H54 (cell line): ENCODE measurements at places on chromosomes 12 and 14.

DNA sequence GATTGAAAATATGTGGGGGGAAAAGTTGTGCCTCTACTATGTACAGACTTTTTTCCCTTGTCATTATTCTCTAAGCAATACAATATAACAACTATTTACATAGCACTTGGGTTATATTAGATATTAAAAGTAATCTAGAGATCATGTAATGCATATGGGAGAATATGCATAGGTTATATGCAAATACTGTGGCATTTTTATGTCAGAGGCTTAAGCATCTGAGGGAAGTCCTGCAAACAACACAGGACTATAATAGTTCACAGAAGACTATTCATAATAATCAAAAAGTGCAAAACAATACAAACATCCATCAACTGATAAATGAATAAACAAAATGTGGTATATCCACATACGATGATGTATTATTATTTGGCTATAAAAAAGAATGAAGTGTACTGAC, 33.7 kb downstream of the YAF2 start:
- no peak for DNase-seq

DNA sequence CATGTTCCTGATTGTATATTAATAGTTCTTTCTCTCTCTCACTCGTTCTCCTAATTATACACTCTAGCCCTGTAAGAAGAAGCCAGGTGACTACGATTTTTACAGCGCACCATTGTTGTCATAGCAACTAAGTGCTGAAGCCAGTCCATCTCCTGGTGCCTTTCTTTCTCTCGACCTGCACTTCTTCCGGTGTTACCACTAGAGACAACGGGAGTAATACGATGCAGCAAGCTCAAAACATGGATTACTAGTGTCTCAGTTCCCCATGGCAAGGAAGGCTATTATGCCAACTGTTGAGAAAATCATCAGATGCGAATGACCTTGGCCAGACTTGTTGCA, 40.8 kb upstream of the DCD start:
- DNase-seq = no peak

- DNase-seq = no peak
Observed at GRCh38 chr12:71155225-71155624, 2.6 kb downstream of the TSPAN8 start.

GRCh38 chr14:35975814-35976213, 149.7 kb downstream of the BRMS1L start:
- DNase-seq = no peak

GRCh38 chr12:115267464-115267863, 583.5 kb upstream of the TBX3 start:
- no peak for DNase-seq

DNA sequence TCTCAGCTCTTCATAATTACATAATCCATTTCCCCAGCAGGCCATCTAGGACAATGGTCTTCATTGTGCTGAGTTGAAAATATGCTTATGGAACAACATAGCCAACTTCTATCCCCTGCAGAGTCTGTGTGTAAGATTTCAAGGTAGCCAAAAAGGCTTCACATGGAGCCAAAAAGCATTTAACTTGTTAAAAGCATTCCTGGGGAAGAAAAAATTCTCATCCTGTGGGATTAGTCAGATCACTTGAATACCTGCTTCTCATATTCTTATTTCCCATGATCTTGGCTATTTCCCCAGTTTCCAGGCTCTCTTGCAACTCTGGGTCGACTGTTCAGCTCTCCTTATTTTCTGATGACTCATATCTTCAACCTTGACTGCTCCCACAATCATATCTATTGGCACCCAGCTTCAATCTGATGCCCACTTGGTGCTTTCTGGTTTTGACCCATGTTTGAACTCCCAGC, 178.9 kb downstream of the KLHL28 start:
- DNase-seq = no peak

GRCh38 chr14:94483729-94484275, 7.8 kb upstream of the SERPINA9 start:
- DNase-seq = no peak

DNA sequence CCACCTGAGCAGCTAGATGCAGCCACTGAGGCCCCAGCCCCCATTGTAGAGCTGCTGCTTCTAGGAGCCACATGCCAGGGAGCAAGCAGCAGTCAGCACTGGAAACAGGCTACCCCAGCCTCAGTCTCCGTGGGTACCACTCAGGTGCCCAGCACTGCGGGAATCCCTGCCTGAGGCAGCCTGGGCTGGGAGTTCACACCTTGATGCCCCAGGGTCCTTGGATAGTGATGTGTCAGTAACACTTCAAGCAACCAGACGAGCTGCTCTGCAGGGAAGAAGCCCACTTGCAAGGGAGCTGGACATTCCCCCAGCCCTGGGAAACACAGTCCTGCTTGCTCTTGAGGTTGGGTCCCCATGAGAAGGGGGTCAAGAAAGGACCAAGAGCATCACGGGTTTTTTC, 90.7 kb downstream of the ZFP36L1 start:
- DNase-seq = no peak

GRCh38 chr12:16670456-16671050, 64.6 kb upstream of the LMO3 start:
- DNase-seq = no peak

DNA sequence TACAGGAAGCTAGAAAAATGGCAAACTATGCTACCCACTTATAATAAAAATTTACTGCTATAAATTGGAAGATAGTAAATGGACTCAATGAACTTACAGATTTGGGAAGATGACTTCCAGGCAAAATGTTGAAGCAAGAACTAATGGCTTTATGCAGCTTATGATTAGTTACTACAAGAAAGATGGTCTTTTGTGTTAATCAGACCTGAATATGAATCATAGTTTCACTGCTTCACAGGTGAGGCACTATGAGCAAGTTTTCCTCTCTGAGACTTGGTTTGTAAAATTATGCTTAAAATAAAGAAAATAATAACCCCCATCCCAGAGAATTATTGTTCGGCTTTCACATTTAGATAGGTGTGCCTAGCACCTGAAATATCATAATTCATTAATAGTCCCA, 19.8 kb upstream of the DCN start:
- DNase-seq = no peak

- no peak for DNase-seq
Observed at GRCh38 chr14:68516342-68516741, 276.5 kb downstream of the ZFP36L1 start.

DNA sequence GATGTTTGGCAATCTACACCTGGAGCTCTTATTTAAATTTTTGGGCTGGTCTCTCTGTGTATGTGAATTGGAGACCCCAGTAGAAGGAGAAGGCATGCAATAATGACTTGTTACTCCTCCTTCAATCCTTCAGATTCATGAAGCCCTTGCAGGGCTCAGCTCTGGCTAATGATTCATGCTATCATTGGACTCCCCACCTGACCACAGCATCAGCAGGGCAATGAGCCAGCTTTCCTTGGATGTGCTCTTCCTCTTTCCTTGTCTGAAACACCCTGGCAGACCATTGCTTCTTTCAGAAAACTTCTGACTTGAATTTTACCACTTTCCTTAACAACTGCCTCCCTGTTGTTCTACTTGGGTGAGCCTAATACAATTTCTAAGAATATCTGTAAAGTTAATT, 1019.2 kb downstream of the AACS start:
- no peak for DNase-seq

DNA sequence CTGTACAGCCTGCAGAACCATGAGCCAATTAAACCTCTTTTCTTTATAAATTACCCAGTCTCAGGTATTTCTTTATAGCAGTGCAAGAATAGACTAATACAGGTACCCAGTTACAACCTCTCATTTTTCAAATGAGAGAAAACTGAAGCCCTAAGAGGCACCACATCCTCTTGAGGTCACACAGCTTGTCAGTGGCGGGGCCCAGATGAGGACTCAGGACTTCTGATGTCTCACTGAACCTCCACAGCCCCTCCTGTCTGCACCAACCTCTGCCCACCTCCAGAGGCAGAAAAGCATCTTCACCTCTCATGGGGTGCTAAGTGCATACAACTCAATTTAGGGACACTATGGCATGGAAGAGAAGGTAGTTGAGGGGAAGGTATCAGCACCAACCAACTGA, 120.7 kb downstream of the CRACR2A start:
- DNase-seq = no peak

GRCh38 chr14:70988452-70988851, 81.2 kb downstream of the PCNX1 start:
- no peak for DNase-seq

- DNase-seq = no peak
Observed at GRCh38 chr12:116153113-116153512, 124.4 kb downstream of the MED13L start.

DNA sequence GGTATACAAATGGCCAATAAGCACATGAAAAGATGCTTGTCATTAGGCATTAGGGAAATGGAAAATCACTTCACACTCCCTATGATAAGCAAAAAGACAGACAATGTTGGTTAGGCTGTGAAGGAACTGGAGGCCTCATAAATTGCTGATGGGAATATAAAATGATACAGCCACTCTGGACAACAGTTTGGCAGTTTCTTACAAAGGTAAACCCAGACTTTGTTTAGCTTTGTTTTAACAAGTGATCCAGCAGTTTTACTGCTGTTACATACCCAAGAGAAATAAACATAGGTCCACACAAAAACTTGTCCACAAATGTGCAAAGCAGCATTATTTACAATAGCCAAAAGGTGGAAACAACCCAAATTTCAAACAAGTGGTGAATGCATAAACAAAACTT, 5.4 kb downstream of the RPS6KA5 start:
- no peak for DNase-seq

GRCh38 chr14:23446291-23446851, 10.9 kb upstream of the MYH7 start:
- no peak for DNase-seq

DNA sequence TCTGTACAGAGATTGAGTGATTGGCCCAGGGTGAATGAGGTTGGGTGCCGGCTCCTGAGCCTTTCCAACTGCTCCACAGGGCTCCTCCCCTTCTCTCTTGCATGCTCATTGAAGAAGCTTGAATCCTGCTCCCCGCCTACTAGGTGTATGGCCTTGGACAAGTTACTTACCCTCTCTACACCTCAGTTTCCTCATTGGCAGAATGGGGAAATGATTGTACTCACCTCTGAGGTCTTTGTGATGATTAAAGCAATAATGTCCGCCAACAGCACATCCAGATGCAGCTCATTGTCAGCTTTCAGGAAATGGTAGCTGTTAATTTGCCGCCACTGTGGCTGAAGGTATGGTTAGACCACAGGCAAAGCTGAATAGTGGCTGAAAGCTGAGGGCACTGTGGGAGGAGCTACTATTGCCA, 174.1 kb downstream of the CRADD start:
- no peak for DNase-seq

DNA sequence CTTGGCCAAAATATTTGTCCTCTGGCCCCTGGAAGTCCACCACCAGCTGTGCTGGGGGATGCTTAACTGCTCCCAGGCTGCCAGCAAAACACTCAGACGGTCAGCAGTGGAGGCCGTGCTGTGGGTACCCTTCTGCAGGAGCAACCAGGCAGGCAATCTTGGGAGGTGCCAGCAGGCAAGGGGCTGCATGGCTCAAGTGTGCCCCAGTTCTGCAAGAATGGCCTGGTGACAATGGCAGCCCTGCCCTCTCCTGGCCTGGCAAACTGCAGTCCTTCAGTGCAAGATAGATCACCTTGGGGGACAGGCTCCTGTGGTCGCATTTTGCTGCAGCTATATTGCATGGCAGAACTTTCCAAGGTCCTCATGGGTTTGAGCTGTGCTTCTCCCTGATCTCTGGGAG, 728.3 kb downstream of the TMTC2 start:
- DNase-seq = no peak

GRCh38 chr12:124655048-124655697, 87.8 kb upstream of the NCOR2 start:
- DNase-seq = peak; percentile 51

DNA sequence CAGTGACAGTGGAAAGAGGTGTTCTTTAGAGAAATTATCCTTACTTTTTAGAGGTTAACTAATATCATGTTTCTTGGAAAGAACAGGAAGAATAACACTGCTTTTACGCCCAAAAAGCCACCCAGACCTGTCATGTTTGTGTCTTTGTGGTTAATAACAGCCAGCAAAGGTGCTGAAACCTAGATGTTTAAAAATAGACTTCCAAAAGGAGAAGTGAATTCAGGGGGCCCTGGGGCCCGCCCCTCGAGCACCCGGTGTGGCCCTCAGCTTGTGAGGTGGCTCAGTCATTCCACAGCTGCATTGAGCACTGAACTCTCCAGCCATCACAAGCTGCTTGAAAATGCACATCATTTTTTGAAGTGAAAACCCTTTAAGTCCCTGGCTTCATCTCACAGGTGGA, 20.8 kb upstream of the AMN start:
- no peak for DNase-seq

DNA sequence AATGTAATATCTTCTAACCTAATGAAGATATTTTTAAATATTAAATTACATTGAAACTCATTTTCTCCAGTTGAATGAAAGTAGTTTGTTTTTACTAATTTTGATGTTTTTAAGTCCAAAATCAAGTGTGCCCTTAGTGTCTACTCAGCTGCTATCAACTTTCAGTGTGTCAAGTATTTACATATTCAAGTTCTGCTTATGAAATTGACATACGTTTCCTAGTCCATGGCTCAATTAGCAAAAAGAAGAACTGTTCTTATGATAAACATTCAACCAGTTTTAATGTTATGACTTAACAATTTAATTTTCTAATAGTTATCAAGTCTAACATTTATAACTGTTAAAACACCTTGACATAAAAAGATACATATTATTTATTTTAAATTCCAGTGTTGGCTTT, 137.1 kb downstream of the DUSP6 start:
- DNase-seq = no peak

GRCh38 chr12:4106621-4107020, 166.9 kb upstream of the CCND2 start:
- DNase-seq = no peak

GRCh38 chr12:11674894-11675390, 25.5 kb downstream of the ETV6 start:
- DNase-seq = no peak

DNA sequence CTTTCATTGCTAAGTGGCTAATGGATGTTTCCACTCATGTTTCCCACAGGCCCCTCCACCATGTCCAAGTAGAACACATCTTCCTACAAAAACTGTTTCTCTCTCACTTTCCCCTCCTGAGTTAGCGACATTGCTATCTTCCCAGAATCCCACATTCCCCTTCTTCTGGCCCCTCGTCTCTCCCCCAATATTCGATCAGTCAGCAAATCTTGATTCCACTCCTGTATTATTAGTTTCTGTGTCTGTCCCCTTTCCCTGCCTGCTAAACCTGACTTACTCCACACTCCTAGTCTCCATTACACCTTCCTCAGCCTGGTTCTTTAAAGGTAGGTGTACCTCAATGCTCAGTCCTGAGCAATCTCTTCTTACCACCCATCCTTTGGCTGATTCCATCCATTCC, 19.3 kb upstream of the SAMD4A start:
- DNase-seq = no peak

- DNase-seq = no peak
Observed at GRCh38 chr14:32021341-32021740, 55.8 kb upstream of the ARHGAP5 start.

GRCh38 chr12:7017870-7018349, 366 bp downstream of the LPCAT3 start:
- DNase-seq = peak; percentile 44

DNA sequence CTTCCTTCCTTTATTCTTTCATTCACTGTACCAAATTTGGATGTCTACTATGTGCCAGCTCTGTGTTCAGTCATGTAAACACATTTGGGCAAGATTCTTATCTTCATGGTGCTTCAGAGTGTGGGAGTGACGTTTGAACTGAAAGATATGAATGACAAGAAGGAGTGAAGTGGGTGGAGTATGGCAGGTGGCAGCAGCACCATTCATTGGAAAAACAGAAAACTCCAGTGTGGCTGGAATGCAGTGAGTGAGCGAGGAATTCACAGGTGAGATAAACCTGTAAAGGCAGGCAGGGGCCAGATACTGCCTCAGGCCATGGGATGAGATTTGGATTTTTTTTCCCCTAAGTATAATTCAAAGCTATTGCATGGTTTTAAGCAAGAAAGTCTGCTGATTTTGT, 140.7 kb upstream of the CCDC198 start:
- no peak for DNase-seq
